EH (cell line): ENCODE measurements at places on chromosomes 5 and 9.

- no peak for DNase-seq
Measured at GRCh38 chr5:132115375-132115774, 41.8 kb downstream of the CSF2 start.

DNA sequence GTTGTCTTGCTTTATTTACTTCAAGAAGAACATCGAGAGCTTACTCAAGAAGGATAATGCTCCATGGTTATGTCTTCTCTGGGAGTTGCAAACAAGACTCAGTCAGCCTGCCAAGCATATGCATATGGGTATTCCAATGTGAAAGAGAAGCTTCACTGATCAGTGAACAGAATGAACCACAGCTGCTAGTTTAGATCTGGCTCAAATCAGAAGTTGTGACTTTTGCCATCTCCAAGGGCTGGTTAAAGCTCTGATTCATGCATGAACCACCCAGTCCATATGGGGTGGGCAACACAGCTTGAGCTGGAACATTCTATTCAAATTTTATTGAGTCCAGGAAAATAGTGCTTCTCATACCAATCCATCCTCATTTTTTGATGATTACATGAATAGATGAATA lies 50.0 kb downstream of the ATPSCKMT start:
- peak; percentile 73 for DNase-seq

- DNase-seq, result no peak
Measured at GRCh38 chr5:131749723-131750470, 46.9 kb downstream of the FNIP1 start.

DNA sequence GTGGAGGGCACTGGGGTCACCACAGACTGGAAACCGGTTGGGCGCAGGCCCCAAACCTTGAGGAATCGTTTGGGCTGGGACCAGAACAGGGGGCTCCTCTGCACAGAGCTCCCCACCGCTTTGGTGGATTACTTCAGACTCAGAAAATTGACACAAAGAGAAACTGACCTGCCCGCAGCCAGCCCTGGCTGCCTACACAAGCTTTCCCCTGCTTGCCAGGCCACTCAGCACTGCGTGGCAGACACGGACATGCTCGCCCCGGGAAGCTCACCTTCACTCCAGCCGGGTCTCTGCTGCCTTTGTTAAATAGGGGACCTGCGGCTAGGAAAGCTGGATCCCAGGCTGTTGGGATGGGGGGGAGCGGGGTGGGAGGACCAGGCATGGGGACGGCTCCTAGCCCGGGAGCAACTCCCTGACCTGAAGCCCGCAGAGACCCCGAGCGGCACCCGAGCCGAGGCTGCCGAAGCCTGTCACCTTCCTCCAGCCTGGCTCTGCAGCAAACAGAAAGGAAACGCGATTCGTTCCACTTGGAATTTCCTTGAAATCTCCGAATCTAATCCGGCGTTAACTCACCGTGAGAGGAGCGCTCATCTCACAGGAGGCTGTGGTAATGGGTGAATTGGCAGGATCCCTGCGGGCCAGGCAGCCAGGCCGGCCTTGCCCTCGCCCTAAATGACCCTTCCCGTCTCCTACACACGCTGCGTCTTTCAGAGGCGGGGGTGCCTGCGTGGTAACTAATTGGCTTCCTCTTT lies 8.8 kb downstream of the PAX5 start:
- peak; percentile 19 for DNase-seq

- peak; percentile 93 for DNase-seq
Measured at GRCh38 chr5:172740428-172741205, 30.4 kb downstream of the DUSP1 start.

GRCh38 chr9:105103776-105104175 lies 140.7 kb upstream of the SLC44A1 start:
- peak; percentile 62 for DNase-seq

- no peak for DNase-seq
Measured at GRCh38 chr9:1028501-1029190, 21.5 kb upstream of the DMRT2 start.

DNA sequence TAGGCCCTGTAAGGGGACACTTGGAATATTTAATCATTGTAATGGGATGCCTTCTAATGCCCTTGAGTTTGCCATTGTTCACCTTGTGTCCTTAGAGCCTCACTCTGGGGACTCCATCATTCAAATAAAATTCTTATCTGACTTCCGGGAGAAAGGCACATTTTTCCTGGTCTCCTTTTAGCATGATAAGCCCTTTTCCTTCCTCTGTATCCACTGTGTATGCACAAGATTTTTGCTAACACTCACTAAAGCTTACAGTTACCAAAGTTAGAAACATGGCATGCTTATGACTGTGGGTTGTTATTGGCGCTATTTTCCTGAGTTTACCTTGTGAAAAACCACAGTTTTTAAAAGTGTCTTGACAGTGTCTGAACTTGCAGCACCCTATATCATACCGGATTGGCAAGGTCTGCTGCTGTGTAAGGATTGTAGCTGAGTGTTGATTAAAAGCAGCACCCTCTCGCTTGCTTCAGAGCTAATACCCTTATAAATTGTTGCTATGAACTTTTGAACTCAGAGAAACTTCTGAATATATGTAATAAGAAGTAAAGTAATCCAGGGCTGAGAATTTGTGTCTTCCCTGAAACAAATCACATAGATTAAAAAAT lies 46.4 kb downstream of the SNCAIP start:
- DNase-seq, result no peak

DNA sequence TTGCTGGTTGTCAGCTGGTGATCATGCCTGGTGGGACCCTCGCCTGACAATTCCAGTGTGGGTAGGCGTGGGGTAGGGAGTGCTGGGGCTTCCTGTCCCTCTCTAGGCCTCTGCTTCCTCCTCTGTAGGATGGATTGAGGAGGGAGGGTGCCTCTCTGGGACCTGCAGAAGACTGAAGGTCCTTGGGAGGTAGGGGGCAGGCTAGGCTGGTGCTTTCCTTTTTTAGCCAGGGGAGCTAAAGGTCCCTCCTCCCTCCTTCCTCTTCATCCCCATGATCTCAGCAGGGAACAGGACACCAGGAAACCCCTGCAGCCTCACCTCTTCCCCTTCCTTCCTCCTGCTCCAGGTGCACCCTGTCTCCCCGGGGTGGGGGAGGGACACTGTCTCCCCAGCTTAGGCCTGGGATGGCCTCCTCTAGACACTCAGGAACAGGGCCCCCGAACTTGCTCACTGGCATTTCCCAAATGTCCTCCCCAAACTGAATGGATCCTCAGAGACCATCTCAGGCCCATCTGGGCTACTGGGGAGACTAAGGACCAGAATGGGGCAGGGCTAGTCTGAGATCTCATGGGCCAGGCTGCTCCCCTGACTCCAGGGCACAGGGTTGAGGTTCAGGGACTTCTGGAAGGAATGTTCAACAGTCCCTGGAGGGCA lies 8.4 kb downstream of the SH2D3C start:
- DNase-seq, result no peak

GRCh38 chr9:114701988-114702387 lies 20.0 kb upstream of the TEX48 start:
- DNase-seq, result no peak

DNA sequence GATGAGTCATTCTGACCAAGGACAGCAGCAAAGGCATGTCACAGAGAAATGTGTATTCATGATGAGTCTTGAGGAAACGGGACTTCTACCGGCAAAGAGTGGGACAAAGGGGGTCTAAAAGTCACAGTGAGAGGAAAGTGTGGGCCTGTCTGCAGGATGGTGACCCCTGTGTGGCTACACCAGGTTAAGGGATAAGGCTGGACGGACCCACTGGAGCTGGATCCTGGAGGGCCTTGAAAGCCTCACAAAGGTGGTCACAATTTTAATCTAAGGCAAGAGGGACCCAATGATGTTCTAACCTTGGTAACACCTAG lies 176.5 kb downstream of the CDK5RAP2 start:
- DNase-seq, result no peak

DNA sequence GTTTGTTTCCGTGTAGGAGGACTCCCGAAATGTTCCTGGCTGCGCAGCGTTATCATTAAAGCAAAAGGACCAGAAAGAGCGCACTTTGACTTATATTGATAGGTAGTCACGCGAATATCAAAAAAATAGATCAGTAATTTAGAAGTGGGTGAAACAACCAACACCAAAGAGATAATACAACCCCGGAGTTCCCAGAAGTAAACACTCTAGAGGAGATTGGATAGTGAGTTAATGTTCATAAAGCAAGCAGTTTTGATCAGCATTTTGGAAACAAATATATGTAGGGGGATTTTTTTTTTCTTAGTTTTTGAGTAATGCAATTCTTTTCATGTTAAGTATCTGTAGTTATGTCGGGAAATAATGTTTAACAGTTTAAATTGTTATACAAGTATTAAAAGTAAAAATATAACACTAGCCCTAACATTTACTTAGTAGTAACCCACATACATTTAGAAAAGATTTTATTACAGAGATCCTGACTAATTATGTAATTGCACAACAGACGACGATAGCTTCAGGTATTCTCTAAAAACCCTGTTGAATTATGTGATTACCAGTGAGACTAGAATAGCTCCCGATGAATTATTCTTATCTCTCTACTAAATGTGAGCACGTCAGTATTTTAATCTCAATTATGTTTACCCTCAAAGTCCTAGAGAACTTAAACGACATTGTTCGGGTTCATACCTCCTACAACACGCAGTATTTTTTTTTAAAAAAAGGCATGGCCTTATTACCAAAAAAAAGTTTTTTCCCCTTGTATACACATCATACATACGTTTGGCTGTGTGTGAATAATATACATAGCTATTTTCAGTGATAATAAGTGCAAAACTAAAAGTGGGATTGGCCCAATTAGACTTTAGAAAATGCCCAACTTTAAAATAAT lies 9.4 kb upstream of the NFIB start:
- DNase-seq, result no peak

DNA sequence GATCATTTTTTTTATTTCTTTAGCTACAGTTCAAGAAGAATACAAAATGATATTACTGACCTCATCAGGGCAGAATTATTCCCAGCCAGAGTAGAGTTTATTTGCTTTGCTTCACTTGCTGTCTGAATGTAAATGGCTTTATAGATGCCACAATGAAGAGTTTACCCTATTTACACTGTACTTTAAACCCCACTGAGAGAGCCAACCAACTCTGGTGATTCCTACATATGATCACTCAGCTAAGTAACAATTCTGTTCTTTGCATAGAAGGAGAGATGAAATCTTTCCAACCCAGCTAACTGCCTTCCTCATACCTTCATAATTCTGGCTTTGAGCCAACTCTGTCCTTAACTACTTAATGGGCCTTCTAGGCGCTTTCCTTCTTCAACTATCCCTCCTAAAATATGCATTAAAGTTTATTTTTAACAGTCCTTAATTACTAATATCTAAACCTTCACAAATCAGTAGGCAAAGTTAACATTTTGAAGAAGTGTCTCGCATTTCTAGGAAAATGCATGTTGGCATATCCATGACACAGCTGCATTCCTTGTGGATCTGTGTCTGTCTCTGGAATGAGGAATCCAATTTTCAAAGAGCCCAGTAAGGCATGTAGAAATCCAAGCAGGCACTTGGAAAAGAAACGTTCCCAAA lies 284.8 kb upstream of the GRAMD2B start:
- peak; percentile 66 for DNase-seq

- DNase-seq, result no peak
Measured at GRCh38 chr5:948472-949274, 56.0 kb downstream of the TRIP13 start.

DNA sequence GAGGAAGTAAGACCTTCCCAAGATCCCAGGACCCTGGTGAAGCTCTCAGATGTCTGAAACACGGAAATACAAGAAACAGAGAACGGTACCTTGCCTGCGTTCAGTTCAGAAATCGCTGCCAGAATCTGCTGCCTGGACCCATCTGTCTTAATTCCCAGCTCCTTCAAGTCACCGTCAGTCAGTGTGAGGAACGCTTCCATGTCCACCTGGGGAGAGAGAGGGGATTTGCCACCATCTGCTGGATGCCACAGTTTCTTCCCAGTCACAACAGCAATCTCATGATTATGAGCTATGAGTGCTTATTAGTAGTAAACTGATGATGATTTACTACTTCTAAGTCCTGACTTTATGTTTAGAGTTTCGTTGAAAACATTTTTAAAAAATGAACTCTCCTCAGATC lies 36.7 kb upstream of the GABBR2 start:
- DNase-seq, result no peak

GRCh38 chr5:152900332-152900731 lies 495.3 kb upstream of the NMUR2 start:
- DNase-seq, result no peak

- no peak for DNase-seq
Measured at GRCh38 chr9:70610287-70610644, 195.8 kb upstream of the KLF9 start.

DNA sequence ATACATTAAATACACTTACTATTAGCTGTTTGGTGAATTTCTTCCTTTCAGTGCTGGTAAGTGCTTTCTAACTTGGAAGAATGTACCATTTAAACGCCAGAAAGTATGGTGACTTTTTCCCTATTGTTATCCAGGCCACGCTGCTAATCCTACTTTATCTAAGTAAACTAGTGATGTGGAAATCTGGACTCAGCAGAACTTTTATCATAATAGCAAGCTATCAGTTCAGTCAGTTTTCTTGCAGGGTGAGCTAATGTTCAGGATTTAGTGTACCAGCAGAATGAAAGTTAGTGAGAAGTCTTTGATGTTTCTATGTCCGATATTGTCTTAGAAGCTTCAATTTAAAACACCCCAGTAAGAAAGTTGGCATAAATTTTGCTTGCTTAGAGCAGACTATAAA lies 72.2 kb downstream of the HSD17B4 start:
- DNase-seq, result no peak

DNA sequence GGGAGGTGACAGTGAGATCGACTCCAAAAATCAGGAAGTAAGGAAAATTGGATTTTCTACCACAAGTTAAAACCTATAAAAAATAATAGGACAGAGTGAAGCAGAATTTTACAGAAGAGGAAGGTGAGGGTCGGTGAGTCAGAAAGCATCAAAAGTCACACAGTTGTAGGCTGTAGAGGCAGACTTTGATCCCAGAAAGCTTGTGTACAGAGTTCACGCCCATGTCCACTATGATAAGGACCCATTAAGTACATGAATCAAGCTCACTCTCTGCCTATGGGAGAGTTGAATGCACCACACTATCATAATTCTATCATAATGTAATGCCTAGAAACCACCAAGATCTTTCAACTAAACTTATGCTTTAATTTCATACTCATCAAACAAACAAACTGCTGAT lies 291.2 kb downstream of the PRELID2 start:
- no peak for DNase-seq

DNA sequence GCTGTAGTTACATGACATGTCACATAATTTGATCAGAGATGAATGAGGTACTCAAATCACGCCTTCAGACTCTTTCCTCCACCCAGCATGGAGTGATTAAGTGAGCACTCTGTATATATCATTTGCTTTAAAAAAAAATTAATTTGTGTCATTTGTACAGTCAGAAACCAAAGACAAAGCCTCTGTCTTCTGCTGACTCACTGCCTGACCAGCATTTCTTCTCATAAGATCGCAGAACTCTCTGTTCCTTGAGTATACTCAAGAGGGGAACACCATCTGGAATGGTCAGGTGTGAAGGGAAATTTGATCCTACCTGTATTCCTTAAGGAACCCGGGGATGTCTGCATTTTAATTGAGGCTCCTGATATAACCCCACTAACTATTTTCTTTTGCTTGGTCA lies 254.4 kb downstream of the FAM114A2 start:
- DNase-seq, result no peak

DNA sequence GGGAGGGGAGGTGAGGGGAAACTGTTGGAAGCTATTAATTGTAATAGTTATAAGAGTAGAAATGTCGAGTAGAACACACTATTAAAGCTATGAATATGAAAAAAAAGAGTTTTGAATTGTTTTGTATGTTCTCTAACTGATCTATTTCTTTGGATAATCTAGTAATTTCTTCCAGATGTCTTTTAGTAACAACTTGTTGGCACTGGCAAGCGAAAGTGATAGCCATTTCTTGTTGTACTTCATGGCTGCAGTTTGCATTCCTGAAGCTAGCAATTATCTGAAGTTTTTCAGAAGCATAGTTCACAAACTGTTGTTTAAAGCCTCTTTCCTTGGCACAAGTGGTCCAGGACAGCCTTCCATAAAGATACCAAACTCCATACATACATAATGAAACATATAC lies 49.4 kb upstream of the SPATA31C2 start:
- peak; percentile 27 for DNase-seq
